Right kidney (tissue), 9 donors: ENCODE measurements at places on chromosomes 3 and 15.

DNA sequence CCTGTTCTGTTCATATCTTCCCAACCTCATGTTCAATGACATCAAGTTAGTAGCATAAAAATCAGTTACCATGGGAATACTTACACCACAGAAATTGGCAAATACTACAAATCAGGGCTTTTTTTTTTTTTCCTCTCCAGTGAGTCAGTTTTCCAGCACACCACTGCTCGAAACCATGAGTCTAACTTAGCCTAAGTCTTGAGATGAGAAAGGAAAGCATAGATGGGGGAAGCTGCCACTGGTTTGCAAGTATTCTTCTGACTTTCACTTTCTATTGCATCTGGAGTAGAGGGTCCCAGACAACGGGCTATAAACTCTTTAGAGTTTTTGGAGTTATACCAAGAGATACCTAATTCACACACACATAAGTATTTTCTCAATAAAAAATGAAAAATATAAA, 416.1 kb upstream of the LMCD1 start:
- no peak for DNase-seq

GRCh38 chr3:17738921-17739320, 3.5 kb downstream of the TBC1D5 start:
- DNase-seq = no peak

GRCh38 chr3:63521657-63522056, 130.8 kb upstream of the SNTN start:
- no peak for DNase-seq

GRCh38 chr3:175057401-175057800, 198.3 kb downstream of the NAALADL2 start:
- no peak for DNase-seq

GRCh38 chr3:184184546-184185230, 1.3 kb upstream of the ABCF3 start:
- no peak for DNase-seq

GRCh38 chr3:69300296-69300695, 85.6 kb downstream of the FRMD4B start:
- DNase-seq = no peak

DNA sequence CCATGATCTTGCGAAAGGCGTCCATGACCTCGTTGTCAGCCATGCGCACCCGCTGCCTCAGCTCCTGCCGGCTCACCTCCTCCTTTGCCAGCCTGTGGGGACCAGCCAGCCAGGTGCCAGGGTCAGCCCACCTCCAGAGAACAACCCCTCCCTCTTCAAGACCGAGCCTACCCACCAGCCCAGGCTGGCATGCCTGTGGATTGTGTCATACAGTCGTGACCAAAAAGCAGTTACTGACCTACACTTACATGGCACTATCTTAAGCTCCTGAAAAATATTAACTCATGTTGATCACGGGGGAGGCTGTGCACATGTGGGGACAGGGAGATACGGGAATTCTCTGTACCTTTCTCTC, 10.7 kb upstream of the CAMK1 start:
- no peak for DNase-seq

DNA sequence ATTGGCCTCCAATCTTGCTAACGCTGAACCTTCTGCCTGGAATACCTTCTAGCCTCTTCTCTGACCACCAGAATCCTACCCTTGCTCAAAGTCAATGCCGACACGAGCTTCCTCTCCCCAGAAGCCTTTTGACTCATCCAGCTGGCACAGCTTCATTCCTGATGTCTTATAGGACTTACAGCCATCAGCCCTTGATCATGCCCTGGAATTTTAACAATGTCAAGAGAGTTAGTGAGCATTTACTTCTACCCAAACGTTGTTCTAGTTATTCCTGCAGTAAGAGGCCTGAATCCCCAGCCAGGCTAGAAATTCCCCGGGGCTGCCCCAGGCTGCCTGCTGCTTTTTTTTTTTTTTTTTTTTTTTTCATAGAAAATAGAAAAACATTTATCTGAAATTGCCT, 3.9 kb downstream of the CYP1A2 start:
- DNase-seq = no peak

- DNase-seq = no peak
Measured at GRCh38 chr3:59882746-59883145, 832.9 kb upstream of the CFAP20DC start.
